ENCODE measurements at places on chromosomes 2 and 18. TPM values are rescaled to one million over a fixed set of nuclear protein-coding genes. Genes with fewer than 3 reads are reported as not detected.

ACADL gene
- total RNA-seq: not detected

- H3K27me3 ChIP-seq: peaks cover 3% of the 10 kb centered on the region
- no peak overlapping the region for H3K27ac ChIP-seq
- peaks cover 5% of the 10 kb centered on the region for H3K4me1 ChIP-seq
- peaks cover 7% of the 10 kb centered on the region for H3K36me3 ChIP-seq
Measured at GRCh38 chr2:223887127-223887526, 49.7 kb upstream of the AP1S3 start.

DTNA gene
- 29.5 TPM for total RNA-seq

- peak overlapping the region; percentile 95 for H3K27ac ChIP-seq
- H3K4me1 ChIP-seq: peaks cover 32% of the 10 kb centered on the region
- H3K36me3 ChIP-seq: no peaks in the 10 kb centered on the region
- H3K4me3 ChIP-seq: peak overlapping the region; percentile 89
- peaks cover 2% of the 10 kb centered on the region for H3K27me3 ChIP-seq
Measured at GRCh38 chr2:42361728-42362283, 789 bp upstream of the COX7A2L start.

DNA sequence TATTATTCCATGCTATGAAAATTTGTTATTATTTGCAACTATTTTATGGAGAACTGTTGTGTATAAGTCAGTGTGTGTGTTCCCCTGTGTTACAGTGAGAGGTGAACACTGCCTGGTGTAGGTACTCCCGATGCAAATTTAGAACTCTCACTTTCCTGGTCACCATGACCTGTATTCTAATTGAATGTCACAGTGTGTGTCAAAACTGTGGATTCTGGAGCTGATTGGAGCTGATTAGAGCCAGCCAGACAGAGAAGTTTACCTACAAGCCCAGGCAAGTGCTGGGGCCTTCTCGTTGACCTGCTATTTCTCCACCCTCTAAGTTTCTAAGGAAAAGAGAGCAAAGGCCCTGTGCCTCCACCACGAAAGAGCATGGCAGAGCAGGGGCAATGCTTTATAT is 216.0 kb downstream of the NYAP2 start:
- H3K4me3 ChIP-seq: no peak overlapping the region
- no peaks in the 10 kb centered on the region for H3K27me3 ChIP-seq
- no peak for DNase-seq
- no peaks in the 10 kb centered on the region for H3K36me3 ChIP-seq

DNA sequence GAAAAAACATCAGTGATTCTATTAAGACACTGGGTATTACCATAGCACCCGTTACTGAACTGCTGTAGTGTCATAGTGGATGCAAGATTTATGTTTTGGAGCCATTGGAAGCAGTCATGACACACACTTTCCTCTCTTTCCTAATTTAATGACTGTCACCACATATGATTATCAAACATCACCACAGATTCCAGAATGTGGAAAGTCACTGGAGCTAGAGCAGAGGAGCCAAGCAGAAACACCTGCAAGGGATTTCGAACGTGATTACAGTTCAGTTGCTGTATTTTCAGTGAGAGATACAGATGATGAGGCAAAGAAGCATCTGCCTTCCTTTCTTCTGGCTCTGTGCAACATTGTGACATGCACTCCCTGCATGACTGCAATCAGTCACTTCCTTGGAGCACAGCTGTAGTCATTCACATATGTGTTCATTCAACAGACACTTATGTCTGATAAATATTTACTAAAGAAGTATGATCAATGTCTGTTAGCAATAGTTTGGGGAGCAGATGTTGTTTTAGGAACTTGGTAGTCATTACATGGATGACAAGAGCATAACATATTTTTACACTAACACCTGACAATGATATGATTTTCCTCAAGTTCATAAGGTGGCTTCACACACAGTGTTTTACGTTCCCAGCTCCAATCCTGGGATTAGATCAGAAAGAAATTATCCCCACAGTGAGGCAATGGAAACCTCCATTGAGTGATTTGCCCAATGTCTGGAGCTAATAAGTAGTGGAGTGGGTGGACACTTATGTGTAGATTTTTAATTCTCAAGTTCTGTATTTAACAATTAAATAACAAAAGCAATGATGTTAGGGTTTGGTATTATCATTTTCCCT is 416.6 kb downstream of the PLCL1 start:
- no peaks in the 10 kb centered on the region for H3K36me3 ChIP-seq
- no peak for DNase-seq
- no peaks in the 10 kb centered on the region for H3K4me1 ChIP-seq
- no peaks in the 10 kb centered on the region for H3K27me3 ChIP-seq
- H3K27ac ChIP-seq: no peak overlapping the region

DNA sequence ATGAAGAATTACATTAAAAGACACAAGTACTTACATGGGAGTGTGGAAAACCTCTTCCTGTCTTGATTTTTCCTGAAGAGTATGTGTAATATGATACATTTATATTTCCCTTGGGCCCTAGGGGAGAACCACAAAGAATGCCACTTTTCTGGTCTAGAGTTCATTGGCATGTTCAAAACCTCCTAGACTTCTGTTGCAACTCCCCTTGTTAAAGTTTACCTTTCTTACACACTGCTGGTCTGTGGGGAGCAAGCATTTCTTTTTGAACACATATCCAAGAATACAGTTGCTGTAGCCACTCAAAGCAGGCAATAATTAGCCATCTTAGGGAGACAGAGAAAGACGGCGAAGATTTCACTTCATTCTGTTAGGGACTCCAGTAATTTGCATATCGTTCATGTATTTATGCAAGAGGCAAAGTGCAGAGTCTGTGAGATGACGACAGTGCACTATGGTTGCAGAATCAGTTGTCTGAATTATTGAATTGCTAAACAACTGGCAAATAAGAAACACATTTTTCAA is 103.5 kb downstream of the NOL4 start:
- H3K27me3 ChIP-seq: no peaks in the 10 kb centered on the region
- H3K36me3 ChIP-seq: no peaks in the 10 kb centered on the region
- H3K4me1 ChIP-seq: peaks cover 3% of the 10 kb centered on the region
- no peak overlapping the region for H3K4me3 ChIP-seq
